ENCODE measurements at places on chromosomes 7 and 10.

DNA sequence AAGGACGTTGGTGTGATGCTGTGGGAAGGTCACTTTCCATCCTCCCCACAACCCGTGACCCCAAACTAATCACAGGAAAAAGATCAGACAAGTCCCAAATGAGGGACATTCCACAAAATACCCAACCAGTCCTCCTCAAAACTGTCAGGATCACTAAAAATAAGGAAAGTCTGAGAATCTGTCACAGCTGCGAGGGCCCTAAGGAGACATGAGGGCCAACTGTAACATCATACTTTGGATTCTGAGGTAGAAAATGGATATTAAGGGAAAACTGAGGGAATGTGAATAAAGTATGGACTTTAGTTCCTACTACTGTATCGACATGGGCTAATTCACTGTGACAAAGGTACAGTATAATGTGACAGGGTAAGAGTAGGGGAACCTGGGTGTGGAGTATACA, 85.1 kb upstream of the FAM20C start:
- DNase-seq = no peak

DNA sequence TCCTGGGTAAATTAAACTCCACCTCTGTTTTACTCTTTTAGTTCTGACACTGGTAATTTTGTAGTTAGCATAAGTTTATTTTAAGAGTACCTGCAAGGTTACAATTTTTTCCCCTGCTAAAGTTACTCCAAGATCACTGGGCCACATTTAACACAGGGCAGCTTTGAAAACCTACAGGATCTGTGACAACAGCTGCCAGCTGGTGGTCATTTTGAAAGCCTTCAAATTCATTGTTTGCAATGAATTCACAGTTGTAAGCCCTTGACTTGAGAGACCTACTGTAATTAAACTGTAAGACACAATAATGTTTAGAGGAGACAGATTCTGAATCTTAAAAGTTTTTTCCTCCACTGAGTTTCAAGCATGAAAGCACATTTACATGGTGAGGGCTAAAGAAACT, 129.6 kb downstream of the CNOT4 start:
- no peak for DNase-seq

GRCh38 chr10:11810313-11810766, 12.8 kb upstream of the PROSER2 start:
- DNase-seq = no peak

- DNase-seq = peak; percentile 52
Observed at GRCh38 chr10:72802763-72803505, 90.6 kb upstream of the OIT3 start.

DNA sequence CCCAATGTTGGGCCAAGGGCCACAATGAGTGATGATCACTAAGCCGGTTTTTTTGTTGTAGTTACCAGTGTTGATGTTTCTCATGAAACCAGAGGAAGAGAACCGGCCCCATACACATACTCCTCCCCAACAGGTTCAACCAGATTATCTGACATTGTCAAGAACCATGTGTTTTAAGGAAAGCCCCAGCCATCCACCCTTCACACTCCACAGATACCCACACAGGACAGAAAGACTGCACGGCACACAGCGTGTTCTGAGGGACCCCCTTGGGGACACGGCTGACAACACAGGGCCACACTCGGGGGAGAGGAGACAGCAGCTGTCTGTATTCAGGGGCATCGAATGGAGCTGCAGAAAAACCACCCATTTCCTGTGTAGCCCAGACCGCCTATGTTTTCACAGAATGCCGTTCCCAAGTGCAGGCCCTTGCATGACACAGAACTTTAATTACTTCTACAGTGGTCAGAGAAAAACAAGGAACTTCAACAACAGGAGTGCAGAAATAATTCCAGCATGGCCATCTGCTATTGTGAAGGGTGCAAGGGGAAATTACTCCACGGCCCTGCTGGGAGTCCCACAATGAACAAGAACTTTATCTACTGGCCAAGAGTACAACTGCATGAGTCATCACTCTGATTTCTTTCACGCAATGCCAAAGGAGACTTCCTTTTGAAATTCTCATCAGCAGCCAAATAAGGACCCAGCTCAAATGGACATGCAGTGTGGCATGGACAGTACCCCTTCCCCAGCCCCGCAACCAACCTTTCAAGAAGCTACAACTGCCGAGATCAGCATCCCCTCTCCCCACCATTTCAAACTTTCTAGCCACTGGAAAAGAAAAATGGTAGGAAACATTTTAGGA, 2.3 kb downstream of the KLF6 start:
- DNase-seq = peak; percentile 77

- DNase-seq = no peak
Observed at GRCh38 chr10:7967035-7967434, 87.5 kb upstream of the GATA3 start.

DNA sequence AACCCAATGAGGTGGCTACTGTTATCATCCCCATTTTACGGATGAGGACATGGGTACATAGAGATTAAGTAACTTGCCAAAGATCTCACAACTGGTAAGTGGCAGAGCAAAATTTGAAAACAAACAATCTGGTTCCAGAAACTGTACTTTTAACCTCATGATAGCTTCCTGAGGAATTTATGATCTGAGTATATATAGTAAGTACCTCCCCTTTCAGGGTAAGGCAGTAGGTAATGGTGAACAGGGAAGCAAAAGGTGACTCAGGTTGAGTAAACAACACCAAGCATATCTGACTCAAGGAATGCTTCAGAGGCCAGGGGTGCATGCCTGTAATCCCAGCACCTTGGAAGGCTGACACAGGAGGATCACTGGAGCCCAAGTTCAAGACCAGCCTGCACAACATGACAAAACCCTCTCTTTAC, 21.1 kb downstream of the KLLN start:
- no peak for DNase-seq

GRCh38 chr10:63253040-63253439, 119.9 kb downstream of the NRBF2 start:
- no peak for DNase-seq

- DNase-seq = peak; percentile 64
Observed at GRCh38 chr7:48337012-48337621, 165.9 kb downstream of the ABCA13 start.

DNA sequence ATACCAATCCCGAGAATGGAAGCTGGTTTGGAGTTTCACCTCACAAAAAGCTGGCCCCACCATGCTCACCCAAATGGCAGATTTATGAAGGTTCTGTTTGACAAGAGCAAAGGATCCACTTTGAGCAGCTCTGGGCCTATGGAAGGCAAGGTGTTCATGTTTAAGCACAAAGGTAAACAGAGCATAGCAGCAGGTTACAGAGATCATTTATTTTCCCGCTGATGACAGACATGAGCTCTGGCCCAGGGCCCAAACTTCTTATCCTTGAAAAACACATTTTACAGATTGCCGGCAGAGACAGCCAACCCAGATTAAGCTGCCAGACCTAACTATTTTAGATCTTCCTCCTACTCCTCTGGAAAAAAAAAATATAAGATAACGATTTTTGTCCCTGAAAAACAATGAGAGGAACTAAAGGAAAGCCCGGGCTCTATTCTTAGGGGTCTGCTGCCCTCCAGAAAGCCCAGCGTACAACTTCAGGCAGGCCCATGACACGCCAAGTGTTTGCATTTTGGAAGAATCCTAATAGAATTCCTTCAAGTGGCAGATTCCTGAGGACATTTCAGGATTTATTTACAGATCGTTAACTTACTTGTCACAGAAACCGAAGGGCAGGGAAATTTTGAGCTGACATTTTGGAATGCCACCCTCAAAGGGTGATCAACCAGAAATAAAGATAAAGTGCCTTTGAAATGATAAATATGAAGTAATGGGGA, 40.0 kb downstream of the SYPL1 start:
- no peak for DNase-seq

GRCh38 chr7:129862682-129863081, 90.1 kb downstream of the UBE2H start:
- no peak for DNase-seq

DNA sequence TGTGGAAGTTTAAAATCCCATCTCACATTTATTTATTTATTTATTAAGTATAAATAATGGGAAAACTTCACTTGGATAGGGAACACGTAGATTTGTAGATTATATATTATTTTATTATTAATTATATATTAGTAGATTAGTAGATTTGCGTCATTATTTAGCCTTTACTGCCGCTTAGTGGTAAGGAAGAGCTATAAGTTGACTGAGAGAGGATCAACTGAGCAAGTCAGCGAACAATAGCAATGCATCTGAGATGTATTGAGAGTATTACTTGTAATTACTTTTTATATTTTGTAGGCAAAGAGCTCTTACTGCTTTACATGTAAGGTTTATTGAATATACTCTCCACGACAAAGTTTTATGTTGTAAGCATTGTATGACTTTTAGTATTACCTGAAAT, 244.5 kb upstream of the ANKRD30A start:
- peak; percentile 60 for DNase-seq

DNA sequence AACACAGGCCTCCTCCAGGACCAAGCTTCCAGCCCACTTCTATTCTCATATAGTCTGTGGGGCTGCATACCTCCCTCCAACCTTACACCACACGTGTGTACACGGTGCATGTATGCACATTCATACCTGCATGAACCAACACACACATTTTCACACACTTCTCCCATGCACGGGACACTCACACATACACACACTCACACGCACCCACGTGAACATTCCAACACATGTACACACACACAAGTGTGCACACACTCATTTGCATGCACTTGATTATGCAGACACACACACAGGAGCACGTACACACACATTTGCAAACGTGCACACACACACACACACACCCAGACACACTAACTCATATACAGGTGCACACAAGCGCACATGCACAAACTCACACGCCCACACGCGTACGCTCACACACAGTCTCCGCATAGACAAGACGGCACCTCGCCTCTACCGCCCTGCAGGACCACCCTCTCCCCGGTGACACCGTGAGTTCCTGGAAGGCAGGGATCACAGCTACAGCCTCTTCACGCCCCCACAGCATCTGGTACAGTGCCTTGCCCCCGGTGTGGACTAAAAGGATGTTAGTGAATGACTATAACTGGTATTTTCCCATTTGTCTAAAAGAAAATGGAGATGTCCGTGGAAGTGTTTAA, 263.8 kb downstream of the PTPRN2 start:
- no peak for DNase-seq

DNA sequence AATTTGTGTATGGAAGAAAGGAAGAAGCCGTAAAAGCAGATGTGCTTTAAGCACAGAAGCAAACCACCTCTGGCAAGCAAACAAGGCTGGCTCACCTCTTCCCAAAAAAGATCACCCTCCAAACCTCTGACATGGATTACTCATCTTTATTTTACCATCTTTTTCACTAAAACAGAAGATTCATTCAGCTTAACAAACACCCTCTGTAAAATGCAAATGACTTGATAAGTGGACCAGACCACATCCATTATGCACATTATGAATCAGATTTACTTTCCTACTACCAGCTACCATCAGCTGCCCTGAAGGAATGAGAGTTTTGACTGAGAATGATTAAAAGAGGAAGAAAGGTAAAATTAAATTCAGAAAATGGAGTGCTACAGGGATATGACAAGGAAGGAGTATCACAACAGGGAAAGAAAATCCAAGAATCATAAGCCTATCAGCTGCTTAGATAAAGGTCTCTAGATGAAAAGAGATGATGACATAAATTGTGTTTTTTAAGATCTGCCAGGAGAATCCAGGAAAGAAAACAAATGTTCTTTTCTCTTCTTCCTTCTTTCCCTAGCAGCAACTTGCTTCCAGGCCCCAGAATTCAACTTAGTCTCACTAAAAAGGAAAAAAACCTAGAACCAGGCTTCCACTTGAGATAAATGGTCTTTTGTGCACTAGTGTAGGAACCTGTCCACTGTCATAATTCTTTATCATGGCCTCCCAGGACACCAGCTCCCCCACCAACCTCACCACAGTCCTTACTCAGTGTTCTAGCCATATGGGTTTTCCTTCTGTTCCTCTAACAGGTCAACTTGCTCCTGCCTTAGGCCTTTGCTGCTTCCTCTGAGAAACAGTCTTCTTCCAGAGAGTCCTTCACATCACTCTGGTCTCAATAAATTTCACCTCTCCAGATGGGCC, 47.4 kb downstream of the JAZF1 start:
- no peak for DNase-seq

DNA sequence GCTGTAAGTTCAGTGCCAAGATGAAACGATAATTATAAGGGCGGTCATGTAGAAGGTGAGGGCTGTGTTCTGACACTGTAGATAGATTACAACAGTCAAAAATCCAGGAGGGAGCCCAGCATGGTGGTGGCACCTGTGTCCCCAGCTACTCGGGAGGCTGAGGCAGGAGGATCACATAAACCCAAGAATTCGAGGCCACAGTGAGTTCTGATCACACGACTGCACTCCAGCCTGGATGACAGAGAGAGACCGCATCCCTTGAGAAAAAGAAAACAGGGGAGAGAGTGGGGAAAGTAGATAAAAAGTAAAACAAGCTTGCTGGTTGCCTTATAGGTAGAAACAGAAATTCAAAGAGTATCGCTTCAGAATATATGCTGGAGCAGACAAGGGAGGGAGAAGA, 52.1 kb downstream of the KCNH2 start:
- no peak for DNase-seq

GRCh38 chr10:61605221-61605620, 57.5 kb upstream of the CABCOCO1 start:
- DNase-seq = no peak

DNA sequence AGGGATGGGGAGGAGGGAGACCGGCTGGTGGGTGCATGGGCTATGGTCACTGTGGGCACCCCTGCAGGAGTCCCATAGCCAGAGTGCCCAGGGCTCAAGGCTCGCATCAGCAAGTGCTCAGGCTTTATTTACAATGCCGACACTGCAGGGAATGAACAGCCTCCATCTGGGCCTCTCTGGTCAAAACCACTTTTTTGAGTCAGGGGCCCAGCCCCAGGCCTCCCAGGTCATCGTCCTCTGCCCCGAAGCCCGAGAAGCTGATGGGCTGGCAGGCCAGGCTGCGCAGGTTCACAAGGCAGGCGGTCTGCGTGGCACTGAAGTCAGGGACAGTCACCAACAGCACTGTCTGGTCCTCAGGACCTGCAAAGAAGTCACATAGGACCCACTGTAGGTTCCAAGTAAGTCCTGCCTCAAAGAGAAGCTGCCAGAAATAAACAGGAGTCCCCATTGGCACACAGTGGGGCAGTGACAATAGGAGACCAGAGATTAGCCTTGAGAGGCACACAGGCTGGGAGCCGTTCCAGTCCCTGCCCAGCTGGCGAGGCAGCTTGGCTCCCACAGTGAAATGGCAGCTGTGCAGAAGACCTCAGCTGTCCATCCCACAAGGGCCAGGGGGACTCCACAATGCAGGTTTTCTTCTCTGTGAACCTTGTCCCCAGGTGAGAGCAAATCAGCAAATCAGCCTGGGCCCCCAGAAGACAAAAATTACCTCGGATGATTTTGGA, 8.6 kb downstream of the POLD2 start:
- DNase-seq = no peak

Data from GM03348 (cell line).